EH (cell line): ENCODE measurements at places on chromosomes 6 and 20.

DNA sequence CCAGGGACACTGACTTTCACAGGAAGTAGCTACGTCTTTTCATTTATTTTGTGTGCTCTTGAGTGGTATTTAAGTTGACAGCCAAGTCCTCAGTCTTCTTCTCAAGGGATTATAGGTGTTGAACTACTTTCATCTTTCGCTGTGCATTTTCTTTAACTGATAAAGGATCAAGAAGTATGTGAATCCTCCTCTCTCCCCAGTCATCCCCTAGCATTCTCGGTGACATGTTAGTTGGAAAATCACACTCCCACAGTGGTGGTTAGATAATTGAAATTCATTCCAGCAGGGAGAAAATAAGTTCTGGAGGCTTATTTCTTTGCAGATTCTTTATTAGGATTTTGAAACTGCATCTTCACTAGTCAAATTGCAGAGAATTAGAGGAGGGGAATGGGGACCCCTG, 569.4 kb downstream of the MEI4 start:
- no peak for DNase-seq

DNA sequence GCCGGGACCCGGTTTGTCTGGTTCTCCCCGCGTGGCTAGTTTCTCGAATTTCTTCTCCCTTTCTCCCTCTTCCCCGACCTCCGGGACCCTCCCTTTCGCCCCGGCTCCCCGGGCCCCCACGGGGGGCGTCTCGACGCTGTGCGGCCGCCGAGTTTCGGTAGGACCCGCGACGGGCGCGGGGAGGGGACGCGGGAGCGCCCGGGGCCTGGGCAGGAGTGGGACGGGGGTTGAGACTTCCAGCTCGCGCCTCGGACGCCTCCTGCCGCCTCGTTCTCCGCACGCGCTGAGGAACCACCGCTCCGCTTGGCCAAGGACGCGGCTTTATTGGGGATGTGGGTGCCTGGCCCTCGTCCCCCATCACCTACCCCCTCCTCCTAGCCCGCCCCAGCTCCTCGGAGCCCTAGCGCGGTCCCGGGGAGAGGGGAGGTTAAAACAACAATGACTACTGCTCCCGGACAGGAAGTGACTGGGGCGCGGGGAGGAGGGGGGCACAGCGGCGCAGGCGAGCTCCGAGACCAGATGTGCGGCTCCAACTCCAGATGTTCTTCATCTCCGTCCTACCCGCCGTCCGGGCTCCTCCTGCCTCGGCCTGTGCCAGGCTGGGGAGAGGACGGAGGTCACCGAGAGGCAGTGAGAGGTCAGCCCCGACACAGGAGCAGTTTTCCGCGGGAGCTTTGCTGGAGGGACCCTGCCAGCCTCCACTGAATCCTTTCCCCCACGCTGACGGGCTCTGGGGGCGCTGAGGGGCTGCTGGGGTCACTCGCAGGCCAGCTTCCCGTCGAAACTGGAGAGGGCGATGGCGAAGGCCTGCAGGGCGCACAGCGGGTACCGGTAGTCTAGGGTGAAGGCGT, 917 bp upstream of the TEAD3 start:
- peak; percentile 91 for DNase-seq

- DNase-seq = peak; percentile 75
Observed at GRCh38 chr20:9038791-9039535, 29.9 kb upstream of the PLCB4 start.

GRCh38 chr6:43950731-43951062, 176.6 kb downstream of the MRPL14 start:
- no peak for DNase-seq

- DNase-seq = peak; percentile 57
Observed at GRCh38 chr6:113774127-113774825, 82.9 kb upstream of the MARCKS start.

DNA sequence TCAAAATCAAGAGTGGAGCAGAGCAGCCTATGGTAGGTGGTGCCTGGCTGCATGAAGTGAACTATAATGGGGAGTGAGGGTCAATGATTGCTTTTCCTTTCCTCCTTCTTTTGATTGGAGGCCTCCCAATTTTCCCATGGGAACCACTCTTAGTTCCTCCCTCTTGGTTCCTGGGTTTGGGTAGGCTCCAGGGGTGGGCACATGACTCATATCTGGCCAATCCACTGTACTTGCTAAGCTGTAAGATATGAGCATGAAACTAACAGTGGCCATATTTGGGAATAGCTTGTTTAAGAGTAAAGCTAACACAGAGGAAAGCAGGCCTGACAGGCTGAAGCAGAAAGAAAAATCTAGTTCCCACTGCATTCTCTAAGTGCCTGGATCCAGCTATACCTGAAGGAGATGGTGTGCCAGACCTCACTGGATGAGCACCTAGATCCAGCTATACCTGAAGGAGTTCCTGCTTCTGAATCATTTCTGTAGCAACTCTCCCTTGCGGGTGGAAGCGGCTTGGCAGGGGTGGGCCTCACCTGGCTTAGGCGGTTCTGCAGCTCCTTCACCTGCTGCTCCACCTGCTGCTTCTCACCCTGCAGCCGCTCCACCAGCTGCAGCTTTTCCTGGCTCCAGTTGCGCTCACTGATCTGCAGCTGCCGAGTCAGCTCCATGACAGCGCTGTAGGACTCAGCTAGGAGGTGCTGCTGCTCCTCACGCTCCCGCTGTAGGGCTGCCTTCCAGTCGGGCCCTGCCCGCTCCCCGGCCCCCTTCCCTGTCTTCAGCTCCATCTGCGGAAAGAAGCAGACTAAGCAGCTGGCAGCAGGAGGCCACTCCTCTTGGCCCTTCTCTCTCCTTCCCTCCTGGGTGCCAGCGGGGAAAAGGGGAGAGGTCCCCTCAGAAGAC, 29.0 kb upstream of the DSN1 start:
- DNase-seq = peak; percentile 91

GRCh38 chr20:64058536-64058935, 4.5 kb upstream of the TCEA2 start:
- peak; percentile 29 for DNase-seq

- peak; percentile 87 for DNase-seq
Observed at GRCh38 chr6:128882991-128883611, at the start of gene LAMA2. Gene LAMA2, plus strand, starts transcription at chr6:128883138. Its CDS starts 108 bp downstream, at chr6:128883246.

DNA sequence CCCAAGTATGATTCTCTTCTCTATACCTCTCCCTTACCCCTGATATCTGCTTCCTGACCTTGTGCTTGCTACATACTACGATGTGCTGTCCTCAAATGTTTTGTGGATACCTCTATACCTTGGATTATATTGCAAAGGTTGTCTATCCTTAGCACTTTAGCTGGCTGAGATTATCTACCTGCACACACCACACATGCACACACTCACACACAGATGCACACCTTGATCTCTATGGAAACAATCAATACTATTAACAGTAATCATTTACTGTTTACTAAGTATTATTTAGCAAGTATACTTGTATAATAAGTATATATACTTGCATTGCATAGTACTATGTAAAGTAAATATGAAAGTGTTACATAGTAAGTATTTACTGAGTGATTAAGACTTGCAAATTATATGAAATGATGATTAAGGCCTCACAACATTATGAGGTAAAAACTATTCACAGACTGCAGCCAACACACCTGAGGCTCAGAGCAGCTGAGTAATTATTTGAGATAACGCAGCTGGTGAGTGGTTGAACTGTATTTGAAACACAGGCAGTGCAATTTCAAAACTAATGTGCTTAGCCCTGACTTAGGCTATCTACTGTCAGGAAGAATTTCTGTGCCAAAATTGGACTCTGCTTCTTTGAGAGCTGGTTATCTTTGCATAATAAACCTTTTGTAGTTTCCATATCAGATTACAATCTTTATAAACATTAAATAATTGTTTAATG, 699.9 kb downstream of the FRK start:
- DNase-seq = no peak

DNA sequence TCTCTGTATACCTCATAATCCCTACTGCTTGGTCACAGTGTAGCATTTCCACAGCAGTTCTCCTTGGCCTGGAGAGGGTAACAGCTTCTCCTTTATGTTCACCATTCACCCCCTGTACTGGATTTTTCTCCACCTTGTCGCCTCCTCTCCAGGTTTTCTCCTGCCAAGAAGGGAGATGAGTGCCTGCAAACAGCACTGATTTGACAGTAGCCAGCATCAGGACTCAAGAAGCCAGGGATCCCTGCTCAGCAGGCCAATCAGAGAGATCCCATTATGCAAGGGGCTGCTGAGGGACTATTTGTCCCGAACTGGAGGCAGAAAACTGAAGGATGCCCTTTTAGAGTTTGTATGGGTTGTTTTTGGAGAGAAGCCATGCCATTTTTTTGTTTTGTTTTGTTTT, 68.6 kb upstream of the RIPOR2 start:
- no peak for DNase-seq

GRCh38 chr6:108029226-108029921, 45.2 kb downstream of the OSTM1 start:
- DNase-seq = no peak

DNA sequence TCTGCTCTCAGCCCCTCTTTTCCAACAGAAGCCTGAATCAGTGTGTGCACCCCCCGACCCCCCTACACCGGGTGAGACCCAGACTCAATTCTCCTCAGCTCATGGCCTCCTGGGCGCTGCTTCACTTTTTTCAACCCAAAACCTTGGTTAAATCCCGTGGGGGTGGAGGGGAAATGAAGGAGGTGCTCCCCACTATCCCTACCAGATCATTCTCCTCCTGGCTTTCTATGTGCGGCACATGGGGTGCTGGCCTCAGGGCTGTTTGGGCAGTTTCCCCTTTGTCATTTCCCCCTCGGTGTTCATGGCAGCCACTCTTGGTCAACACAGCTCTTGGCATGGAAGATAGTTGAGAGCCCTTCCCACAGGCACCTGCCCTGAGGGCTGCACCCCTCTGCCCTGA, 4.6 kb downstream of the CST4 start:
- DNase-seq = no peak

- DNase-seq = no peak
Observed at GRCh38 chr6:96212066-96212465, 196.3 kb downstream of the FUT9 start.

DNA sequence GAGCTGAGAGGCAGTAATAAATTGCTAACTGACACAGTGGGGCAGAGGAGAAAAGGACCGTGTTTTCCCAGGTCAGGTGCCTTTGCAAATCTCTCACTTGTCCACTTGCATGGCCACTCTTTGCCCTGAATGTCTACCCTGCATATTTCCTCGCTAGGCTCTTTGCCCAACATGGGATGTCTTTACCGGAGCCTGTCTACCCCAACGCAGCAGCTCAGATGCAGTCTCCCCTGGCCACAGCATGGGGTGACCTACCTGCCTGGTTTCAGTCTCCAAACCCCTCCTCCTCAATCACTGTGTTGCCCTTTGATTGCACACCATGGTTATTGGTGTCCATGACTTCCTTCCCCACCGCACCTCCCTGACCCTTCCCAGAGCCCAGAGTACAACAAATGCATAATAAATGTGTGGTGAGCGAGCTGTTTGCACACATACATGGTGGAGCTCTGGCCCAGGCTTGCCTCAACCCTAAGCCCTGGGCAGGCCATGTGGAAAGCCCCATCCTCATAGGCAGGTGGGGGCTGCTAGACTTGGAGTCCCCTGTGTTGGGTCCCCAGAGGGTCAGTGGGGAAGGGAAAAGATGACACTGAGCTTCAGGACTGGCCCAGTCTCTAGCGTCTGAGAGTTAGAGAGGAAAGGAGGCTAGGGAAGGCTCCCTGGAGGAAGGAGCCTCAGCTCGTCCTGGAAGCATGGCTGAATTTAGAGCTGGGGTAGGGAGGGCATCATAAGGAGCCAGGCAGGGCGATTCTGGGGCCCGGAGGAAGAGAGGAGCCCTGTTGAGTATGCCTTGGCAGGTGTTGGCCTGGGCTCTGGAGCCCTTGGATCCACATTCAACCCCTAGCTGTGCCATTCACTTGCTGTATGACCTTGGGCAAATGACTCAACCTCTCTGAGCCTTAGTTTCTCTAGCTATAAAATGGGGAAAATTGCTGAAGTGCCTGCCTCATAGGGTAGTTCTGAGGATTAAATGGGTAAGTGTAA, 4.4 kb upstream of the BPIFB6 start:
- no peak for DNase-seq

- DNase-seq = no peak
Observed at GRCh38 chr6:119426619-119427018, 77.1 kb upstream of the MAN1A1 start.

DNA sequence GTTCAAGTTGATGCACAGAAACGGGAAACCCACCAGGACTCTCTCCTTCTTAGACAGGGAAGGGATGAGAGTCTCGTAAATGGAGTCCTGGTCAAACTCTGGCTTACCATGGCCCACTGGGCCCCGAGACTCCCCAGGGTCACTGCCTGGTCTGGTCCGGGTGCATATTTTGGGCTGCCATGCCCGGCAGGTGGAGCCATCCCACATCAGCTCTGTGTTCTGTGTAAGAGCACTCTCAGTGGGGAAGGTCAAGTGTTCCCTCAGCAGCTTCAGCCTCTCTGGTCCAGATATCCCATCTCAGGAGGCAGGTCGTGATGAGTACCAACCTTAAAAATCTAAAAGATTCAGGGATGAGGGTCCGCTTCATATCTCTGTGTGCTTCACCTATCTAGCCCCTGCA, 138.8 kb downstream of the EDN3 start:
- no peak for DNase-seq

DNA sequence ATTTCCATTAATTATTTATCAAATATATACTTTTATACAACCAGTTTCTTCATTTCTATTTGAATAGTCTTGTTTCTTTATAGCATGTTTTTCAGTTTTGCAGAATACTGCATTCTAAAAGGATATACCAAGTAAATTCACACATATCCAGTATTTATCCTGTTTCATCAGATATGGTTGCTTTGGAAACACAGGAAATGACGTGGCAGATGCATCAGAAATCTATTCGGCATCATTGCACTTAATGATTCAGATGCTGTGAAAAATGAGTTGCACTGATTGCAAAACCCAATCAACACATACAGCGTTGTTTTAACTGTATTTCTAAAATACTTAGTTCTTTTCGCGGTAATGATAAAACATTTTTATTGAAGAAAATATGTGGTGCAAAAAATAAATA, 594.9 kb downstream of the CDH26 start:
- DNase-seq = no peak

DNA sequence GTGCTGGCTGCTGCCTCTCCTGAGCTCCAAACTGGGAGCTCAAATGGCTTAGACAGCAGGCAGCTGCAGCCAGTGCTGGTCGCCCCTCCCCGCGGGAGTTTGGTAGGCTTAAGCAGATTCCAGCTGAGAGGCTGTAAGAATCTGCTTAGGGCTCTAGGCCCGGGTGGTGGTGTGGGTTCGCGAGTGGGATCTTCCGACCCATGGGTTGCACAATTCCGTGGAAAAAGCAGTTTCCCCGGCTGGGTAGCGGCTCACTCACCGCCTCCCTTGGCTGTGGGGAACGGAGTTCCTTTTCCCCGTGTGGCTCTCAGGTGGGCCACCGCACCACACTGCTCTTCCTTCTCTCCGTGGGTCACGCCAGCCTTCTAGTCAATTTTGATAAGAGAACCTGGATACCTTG, 232.5 kb downstream of the PKHD1 start:
- DNase-seq = no peak
